ENCODE measurements at places on chromosomes 1 and 21.

GRCh38 chr1:113930499-113931161 is 1.5 kb downstream of the HIPK1 start:
- no peak for DNase-seq

DNA sequence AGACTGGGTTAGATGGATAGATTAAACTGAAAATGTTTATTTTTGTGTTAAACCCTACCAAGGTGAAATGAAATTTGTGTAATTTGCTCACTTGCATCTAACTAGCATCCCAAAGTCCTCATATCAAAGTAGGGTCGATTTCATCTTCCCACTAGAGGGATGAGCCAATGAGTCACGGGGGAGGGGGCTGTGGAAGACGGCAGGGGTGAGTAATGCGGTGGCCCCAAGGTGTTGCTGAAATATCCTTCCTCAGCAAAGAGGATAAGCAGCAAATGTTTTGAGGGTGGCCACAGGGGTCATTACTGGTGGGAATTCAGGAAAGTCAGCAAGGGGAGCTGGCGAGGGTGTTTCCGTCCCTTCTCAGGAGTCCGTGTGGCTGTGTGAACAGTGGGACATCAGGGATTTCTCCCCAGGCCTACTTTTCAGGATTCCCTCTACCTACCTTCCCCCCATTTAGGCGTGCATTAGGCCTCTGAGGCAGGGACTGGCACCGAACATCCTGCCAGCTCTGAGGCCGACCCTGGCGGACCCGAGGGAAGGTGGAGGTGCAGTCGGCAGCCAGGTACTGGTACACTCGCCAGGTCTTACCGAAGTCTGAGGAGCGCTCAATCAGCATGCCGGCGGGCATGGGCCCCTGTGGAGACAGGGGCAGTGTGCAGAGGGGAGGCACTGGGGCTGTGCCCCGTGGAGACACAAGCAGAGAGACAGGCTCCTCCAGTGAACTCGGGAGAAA is 18.1 kb downstream of the LAMB3 start:
- DNase-seq, result no peak

- no peak for DNase-seq
Measured at GRCh38 chr1:176903474-176903873, 261.0 kb downstream of the ASTN1 start.

DNA sequence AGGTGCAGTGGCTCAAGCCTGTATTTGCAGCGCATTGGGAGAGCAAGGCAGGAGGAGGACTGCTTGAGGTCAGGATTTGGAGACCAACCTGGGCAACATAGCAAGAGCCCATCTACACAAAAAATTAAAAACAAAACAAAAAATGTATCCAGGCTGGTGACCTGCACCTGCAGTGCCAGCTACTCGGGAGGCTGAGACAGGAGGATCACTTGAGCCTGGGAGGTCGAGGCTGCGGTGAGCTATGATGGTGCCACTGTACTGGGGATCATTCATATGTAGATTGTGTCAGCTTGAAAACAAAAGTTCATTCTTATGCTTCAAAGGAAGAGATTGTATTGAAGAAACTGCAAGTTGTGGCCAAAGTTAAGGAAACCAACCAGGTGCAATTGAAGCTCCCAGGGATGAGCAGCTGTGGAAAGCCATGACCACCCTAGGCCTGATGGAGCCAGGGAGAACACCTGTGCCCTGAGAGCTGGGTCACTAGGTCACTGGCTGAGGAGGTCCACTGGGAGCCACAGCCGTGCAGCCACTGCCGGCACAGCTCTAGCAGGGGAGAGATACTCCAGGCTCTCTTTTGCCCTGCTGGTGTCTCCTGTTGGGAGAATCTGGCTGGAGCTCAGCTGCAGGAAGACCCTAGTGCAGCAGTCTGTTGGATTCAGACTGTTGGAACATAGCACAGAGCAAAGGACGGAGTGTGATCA is 13.3 kb upstream of the BRWD1 start:
- DNase-seq, result no peak

DNA sequence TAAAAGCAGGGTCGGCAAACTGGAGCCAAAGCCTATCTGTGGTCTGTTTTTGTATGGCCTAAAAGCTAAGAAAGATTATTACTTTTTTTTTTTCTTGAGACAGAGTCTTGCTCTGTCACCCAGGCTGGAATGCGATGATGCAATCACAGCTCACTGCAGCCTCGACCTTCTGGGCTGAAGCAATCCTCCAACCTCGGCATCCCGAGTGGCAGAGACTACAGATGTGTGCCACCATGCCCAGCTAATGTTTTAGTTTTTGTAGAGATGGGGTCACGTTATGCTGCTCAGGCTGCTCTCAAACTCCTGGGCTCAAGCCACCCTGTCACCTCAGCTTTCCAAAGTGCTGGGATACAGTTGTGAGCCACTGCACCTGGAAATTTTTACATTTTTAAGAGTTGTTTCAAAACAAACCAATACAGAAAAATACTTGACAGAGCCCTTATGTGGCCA is 6.5 kb upstream of the GLRX2 start:
- no peak for DNase-seq

GRCh38 chr1:231748760-231749415 is 122.3 kb downstream of the DISC1 start:
- DNase-seq, result no peak

GRCh38 chr1:22313321-22313720 is 138.3 kb upstream of the ZBTB40 start:
- no peak for DNase-seq

- DNase-seq, result no peak
Measured at GRCh38 chr1:75342786-75343185, 208.6 kb downstream of the LHX8 start.

- no peak for DNase-seq
Measured at GRCh38 chr1:80846966-80847365, 953.8 kb upstream of the ADGRL2 start.

DNA sequence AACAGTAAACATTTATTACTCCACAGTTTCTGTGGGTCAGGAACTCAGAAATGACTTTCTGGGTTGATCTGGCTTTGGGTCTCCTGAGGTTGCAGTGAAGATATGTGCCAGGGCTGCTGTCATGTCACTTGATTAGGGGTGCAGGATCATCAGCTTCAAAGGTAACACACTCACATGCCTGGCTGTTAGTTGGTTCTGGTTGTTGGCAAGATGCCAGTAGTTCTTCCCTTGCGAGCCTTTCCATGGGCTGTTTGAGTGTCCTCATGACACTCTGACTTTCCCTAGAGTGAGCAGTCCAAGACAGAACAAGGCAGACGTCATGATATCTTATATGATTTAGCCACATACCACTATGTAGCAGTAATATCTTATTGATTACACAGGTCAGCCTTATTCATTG is 1.8 kb downstream of the SWT1 start:
- no peak for DNase-seq

- no peak for DNase-seq
Measured at GRCh38 chr1:45512641-45513054, 9.0 kb downstream of the PRDX1 start.

DNA sequence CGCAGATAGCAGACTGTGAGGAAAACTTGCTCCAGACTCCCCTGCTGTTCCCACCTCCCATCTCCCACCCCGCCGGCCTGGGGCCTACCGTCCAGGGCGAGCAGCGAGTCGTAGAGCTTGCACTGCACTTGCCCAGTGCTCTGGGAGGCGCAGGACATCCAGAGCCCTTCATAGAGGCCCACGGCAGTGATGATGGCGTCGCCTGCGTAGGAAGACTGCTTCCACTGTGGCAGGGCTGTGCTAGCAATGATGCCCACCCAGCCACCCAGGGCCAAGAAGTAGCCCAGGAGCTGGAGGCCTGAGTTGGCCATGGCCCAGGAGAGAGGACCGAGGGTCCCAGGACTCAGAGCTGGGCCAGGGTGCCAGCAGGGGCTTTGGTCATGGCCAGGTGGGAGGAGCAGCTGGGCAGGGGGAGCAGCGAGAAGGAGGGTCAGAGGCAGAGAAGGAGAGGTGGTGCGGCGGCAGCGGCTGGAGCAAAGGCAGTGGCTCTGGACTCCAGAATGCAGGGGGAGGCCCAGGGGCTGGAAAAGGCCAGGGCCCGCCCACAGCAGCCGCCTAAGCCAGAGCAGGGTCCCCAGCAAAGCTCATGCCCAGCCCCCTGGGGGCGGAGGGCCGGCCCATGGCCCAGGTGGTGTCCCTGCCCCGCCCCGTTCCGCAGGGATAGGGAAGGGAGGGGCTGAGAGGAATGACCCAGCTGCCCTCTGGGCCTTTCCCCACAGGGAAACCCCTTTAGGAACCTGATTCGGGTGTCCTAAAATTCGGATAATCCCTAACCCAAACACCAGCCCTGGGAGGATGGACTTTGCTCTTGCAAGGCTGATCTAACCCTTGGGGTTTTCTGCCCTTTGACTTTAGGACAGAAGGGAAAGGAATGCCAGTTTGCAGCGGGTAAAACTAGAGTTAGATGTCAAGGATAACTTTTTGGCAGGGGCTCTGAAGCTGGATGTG is at the start of gene CLDN19:
Gene CLDN19, minus strand, starts transcription at position 484 of the 948 bp plus-strand sequence. Its CDS starts 173 bp downstream, at position 311.
- no peak for DNase-seq

- DNase-seq, result no peak
Measured at GRCh38 chr1:68332041-68332440, 99.7 kb upstream of the WLS start.

GRCh38 chr1:198669023-198669698 is 30.3 kb downstream of the PTPRC start:
- no peak for DNase-seq

DNA sequence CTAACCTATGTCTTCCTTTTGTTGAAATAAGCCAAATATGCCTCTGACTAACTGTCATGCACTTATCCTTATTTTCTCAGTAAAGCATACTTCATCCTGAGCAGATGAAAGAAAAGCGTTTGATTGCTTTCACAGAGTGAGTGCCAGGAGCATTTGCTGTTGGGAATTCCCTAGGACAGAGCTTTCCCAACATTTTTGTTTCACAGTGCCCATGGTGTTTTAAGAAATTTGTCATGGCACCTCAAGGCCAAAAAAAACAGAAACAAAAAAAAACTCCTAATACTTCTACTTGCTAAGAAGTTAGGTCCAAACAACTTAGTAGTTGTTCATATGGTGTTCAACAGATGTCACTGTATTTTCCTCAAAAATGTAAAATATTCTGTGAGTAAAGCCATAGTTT is 120.8 kb upstream of the BMP8A start:
- no peak for DNase-seq

- DNase-seq, result no peak
Measured at GRCh38 chr1:62912028-62912638, 128.2 kb downstream of the ATG4C start.

- DNase-seq, result no peak
Measured at GRCh38 chr1:239056940-239057339, 329.4 kb upstream of the CHRM3 start.

GRCh38 chr1:87295445-87296110 is 33.1 kb upstream of the LMO4 start:
- no peak for DNase-seq

- no peak for DNase-seq
Measured at GRCh38 chr1:174746024-174746808, 253.5 kb upstream of the CACYBP start.

- no peak for DNase-seq
Measured at GRCh38 chr1:66556161-66556611, 22.2 kb downstream of the SGIP1 start.

DNA sequence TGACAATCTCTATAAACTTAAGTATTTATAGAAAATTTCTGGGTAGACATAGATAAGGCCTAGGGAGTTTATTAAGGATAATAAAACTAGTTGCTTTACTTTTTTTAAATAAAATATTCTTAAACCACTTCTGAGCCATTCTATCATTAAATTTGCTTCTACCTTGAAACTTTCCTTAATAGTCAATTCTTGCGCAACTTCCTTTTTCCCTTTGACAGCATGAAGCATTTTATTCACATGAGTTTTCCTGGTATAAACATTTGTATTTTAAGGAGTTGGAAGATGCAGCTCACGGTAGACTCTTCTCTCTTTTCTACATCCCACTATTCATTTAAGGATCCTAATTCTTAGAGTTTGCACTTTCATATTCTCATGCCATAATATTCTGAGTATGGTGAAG is 75.8 kb upstream of the DPH5 start:
- no peak for DNase-seq

- no peak for DNase-seq
Measured at GRCh38 chr1:16630661-16631247, 17.4 kb upstream of the NBPF1 start.

DNA sequence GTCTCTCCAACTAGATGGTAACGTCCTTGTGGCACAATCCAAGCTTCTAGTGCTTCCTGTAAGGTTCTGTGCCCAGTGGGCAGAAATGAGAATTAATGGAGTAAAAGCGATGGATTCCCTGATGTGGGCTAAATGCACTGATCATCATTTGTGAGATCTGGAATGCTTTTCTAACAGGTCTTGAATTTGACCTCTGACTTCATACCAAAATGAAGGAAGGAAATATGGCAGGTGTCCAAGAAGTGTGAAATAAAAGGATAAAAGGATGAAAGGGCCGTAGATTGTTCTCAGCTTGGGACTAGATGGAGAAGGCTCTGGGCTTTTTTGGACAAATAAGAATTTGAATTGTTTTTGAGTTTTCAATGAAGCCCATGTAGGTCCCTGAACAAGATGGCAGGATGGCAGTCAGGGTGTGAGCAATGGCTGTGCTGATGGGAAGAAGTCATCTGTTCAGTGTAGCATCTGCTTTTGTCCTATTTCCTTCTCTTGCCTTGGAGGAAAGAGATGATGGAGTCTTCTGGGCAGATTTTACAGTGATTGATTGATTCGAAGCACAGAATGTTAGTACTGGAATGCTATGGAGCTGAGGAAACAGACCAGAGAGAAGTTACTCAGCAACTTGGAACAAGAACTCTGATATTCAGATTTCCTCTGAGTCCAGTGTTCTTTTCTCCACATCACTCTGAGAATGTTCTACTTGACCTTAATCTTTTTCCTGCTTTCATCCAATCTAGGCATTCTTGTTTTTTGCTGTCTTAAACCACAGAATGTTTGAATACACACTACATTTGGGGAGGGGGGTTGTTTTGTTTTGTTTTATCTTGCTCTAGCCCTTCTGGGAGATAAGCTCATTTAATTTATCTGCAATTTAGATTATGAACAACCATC is 286.0 kb downstream of the HLX start:
- no peak for DNase-seq

DNA sequence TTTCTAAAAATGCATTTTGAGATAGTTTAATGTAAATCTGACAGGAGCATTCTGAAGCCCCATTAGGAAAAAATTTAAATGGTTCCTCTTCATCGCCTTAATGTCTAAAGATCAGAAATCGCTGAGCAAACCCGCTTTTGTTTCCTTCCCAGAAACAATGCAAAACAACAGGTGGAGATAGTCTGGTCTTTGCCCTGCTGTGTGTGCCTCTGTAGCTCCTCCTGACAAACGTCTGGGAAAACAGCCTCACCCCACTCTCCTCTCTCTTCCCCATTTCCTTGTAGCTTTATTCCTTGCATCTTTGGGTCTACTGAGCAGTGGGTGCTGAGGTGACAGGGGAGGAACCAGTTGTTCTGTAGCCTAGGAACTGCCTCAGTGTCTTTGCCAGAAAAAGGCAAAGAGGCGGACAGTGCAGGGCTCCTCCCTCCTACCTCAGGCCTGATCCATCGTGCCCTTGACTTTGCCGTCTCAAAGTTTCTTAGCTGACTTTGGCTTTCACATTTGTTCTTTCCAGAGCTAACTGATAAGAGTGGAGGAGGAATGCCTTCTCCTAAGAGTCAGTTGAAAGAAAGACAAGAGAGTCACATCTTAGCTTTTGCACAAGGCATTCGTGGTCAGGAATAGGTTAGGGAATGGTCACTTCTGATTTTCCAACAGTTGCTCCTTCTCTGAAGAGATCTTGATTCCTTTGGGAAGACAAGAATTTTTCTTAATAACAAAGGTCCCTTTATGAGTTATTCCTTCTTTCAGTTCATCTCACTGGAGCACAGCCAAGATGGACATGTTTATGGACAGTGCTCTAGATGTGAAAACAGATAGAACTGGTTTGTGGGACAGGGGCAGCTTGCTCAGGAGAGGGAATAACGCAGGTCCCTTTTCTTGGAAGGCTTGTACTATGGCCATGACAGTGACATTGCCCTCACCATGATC is 24.9 kb downstream of the SYT11 start:
- DNase-seq, result no peak

Data from cortex of kidney (tissue), 1 donor.